ENCODE measurements at places on chromosomes 1 and 21.
A peak's percentile ranks its signal among the peaks of the same experiment; 100 is the strongest.

- no peak for DNase-seq
Observed at GRCh38 chr1:91621907-91622306, 121.3 kb downstream of the CDC7 start.

DNA sequence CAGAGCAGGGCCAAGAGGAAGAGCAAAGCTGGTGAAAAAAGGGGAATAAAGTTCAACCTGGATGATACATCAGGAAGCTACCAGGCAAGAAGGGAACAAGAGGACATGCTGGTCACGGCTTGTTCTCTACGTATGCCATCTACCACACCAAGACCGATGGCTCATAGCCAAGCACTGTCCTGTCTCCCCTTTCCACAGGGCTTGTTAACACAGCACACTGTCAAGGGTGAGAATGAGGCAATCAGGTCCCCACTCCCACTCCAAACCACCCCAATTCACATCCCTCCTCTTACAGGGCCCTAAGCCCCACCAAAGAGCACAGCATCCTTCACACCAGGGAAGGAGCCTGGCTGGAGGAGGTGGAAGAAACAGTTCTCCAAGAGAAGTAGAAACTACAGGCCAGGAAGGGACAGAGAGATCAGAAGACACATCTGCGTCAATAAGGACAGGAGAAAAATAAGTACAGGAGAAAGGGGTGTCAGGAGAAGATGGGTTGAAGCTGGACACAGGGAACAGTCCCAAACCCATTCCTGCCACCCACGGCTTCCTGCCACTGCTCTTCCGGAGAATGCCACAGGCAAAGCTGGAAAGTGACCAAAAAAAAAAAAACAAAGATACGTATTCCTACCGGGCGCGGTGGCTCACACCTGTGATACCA is 923 bp upstream of the SHC1 start:
- DNase-seq: no peak

- DNase-seq: no peak
Observed at GRCh38 chr1:239677362-239677761, 291.0 kb downstream of the CHRM3 start.

GRCh38 chr1:71857862-71858261 is 424.5 kb downstream of the NEGR1 start:
- DNase-seq: no peak

- DNase-seq: no peak
Observed at GRCh38 chr1:228408869-228409805, 2.5 kb upstream of the TRIM11 start.

DNA sequence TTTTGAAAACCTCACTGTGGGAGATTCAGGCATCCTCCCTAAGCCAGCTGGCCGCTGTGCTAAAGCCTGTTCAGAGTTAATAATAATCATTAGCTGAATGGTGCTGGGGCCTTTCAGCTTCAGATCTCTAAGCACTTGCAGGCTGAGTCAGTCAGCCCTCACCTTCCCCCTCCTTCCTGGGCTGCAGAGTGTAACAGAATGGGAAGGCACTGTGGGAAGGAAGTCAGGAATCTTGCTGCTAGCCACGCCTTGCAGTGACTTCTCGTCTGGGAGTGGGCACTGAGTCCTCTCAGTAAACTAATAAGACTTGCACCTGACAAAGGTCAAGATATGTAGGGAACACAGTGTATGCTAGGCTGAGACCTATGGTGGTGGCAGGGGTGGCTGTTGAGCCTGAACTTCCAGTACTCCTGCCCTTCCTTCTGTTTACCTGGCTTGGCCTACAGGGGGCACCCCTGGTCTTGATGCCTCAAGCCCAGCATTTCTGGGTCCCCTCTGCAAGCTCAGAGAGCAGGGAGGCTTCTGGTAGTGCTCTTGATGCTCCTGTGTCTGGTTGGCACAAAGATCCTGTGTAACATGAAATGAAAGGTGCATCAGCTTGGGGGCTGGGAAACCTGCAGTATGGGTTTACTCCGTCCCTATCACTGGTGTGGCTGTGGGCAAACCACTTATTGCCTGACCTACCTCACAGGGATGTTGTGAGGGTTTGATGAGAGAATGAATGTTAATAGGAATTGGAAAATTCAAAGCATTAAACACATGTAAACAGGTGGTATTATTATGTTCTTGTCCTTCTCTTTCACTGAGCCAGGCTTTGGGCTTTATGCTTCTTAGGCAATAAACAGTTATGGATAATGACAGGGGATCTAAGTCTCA is 6.0 kb downstream of the CYB561D1 start:
- DNase-seq: peak; percentile 88

DNA sequence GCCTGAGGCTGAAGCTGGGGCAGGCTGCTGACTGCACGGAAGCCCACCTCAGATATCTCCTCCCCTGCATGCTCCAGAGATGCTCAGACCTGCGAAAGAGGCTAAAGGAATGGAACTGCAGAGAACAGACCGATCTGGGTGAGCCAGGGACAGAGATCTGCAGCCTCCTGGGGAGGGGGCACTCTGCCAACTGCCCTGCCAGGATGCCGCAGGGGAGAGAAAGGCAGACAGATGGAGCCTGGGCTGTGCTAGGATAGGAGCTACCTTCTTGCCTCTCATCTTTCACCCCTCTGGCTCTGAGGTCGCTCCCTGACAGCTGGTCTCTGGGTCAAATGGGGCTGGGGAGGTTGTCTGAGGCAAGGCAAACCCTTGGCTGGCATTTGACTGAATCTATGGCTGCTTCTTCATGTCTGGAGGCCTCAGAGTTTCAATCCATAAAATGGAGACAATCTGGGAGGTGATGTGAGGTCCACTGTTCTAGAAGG is 238.2 kb downstream of the GRIK3 start:
- DNase-seq: no peak

DNA sequence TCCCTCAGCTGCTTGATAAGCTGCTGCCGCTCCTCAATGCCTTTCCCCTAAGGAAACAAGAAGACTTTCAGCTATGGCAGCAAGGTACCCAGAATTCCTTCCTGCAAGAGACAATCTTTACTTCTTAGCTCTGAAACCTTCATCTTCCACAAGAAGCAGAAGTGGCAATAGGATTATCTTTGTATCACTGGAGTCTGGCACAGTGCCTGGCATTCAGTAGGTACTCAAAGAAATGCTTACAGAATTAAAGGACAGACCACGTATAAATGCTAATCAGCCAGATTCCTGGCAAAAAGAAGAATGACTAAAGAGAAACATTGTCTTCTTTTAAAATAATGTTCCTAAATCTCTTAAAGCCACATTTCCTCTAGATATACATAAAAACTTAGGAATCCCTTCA is 43.7 kb downstream of the SLC27A3 start:
- DNase-seq: no peak

DNA sequence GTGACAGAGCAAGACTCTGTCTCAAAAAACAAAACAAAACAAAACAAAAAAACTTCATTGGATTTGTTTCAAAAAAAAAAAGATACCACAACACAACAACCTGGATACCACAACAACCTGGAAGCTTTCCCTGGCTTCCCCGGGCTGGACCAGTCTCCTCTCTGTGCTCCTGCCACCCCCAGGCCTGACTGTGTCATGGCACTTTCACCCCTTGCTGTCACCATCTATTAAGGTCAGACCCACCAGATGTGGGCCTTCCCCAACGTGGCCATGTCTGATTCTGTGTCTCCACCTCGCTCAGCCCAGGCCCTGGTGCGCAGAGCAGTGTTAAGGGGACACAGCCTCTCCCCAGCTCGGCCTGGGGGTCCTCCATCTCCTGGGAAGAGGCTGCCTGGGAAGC is 28.3 kb upstream of the ACOT11 start:
- no peak for DNase-seq

GRCh38 chr1:49351768-49352167 is 575.1 kb upstream of the BEND5 start:
- no peak for DNase-seq

DNA sequence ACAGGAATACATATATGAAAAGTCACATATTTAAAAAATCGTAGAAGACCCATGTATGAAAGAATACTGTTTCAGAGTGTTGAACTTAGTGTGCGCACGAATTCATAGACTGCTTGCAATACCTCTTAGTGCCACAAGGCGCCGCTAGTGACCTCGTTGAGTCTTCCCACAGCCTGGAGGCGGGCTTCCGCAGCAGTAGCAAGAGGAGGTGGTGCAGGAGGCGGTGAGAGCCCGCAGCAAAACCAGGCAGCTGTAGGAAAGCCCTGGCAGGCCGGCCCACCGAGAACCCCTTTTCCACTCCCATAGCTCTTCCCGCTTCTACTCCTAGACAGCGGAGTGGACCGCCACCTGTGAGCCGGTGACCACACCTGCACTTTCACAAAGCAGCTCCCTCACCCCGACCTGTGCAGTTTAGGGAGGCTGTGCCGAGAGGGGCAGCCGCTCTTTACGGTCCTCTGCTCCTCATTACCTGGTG is 23.5 kb downstream of the MTARC1 start:
- DNase-seq: peak; percentile 83

- peak; percentile 22 for DNase-seq
Observed at GRCh38 chr21:26800001-26800400, 45.2 kb downstream of the ADAMTS1 start.

GRCh38 chr1:35316264-35316663 is 47.8 kb downstream of the ZMYM4 start:
- no peak for DNase-seq

Data from EH (cell line).